ENCODE measurements at places on chromosomes 5 and 9. TPM values are rescaled to one million over a fixed set of nuclear protein-coding genes. Genes with fewer than 3 reads are reported as not detected.

DNA sequence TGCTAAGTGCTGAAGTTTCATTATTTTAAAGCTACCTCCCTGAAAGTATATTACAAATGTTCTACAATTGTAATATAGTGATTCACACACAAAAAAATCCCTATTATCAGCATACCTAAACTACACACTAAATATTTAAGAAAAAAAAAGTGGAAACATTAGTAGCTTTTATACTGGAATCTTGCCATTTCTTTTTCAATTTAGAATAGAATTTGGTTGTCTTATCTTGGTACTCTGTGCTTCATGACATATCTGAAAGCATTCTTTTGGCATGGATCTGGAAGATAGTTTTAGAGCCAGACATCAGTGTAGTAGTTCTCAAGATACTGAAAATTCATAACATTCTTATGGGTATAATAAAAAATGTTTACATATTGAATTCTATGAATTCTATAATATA lies 35.0 kb downstream of the SLC1A3 start:
- no peak for DNase-seq

GRCh38 chr5:87069974-87070608 lies 197.6 kb upstream of the RASA1 start:
- DNase-seq = peak; percentile 22

Gene ADAMTS16
- not detected for total RNA-seq

- no peak for DNase-seq
These were observed 34.1 kb downstream of the ACOT12 start for GRCh38 chr5:81359881-81360280.

DNA sequence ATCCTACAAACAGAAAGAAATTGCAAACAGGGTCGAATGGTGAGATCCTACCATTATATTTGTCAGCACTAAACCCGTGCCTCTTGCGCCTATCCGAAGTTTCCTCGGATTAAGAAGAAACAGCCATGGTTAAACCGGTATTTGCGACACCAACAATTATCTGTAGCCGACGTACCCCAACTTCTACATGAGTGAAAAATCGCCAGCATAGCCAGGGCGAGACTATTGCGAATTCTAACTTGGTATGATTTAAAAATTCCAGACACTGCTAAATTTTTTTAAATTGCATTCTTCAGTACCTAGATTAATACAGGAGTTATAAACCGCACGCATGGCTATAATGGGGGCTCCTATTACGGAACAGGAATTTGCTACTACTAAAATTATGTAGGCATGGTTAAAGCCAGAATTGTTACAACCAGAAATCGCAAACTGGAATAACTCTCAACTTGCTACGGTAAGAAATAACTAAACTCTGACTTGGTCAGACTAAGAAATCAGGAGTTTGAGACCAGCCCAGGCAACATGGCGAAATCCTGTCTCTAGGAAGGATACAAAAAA lies 25.3 kb upstream of the ANXA2R start:
- DNase-seq = no peak

DNA sequence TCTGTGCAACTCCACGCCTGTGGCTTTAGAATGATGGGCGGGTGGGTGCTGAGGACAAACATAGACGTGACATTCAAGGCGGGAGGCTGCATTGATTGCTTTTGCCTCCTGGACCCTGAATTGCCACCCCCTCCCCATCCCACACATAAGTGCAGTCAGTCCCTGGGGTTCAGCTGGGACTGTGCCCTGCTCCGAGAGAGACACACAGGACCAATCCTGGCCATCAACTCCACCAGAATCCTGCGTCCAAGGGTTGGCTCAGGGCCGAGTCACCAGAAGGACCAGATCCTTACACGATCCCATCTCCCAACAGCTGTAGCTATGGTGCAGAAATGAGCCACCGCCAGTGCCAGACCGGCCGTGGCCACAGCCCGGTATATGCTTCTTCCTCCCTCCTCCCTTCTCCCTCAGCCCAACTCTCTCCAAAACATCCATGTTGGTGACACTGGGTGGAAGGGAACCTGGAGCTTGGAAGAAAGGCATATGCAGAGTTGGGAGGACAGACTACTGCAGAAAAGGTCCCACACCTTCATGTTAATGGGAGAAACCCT lies 27.4 kb downstream of the IRX2 start:
- DNase-seq = no peak

- DNase-seq = no peak
These were observed 24.4 kb downstream of the FBLL1 start for GRCh38 chr5:168553377-168554130.

DNA sequence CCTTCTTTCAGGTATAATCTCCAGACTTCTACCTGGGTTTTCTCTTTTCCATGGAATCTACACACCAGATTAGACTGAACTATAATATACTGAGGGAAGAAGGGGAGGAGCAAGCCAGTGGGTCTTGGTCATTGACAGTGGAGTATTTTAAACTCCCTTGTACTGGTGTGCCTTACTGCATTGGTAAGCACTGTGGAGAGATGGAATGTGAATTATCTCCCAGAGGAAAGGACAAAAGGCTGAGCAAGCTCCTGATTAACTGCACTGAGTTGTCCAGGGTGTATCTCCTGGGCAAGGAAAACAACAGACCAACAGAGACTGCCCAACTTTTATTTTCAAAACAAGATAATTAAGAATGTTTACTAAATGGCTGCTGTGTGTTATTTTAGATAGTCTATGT lies 29.8 kb upstream of the SLCO6A1 start:
- DNase-seq = no peak

DNA sequence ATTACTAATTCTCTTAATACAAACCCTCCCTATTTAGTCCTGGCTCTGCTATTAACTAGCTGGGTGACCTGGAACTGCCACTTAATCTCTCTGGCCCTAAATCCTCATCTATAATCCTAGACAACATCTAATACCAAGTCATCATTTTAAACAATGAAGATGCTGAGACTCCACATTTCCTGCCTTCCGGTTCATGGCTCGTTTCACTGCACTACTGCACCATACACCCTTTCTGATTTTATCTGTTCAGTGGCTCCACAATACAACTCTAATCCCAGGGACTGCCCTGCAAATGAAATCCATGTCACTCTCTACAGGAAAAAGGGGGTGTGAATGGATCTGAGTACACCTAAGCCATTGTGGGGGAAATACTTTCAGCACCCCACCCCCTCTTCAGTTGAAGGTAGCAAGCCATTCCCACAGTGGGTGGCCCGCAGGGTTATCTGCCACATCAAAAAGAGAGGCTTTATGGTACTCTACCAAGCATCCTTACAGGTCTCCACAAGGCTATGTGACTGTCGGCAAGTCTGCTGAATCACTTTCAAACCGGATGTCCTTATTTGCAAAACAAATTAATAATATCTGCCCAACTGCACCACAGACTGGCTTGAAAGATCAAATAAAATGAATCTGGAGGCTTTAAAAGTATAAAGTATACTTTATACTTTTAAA lies 89.5 kb downstream of the EPB41L4A start:
- no peak for DNase-seq

DNA sequence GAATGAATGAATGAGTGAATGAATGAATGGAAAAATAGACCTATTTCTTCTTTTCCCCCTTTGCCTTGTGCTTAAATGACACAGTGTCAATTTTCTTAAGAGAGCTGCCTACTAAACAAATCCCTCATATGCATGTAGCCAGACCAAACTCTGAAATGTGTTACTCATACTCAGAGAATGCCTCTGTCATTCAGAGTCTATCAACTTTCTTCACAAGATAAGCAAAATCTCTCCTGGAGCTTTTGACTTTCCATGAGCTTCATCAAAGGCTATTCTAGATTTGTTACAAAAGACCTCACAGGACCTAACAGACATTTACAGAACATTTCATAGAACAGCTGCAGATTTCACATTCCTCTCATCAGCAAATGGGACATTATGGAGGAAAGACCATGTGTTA lies 275.7 kb upstream of the MSX2 start:
- DNase-seq = no peak

- DNase-seq = no peak
These were observed 2.6 kb downstream of the PKD2L2 start for GRCh38 chr5:137891849-137892248.

Gene CDC20B
- not detected for total RNA-seq

- peak; percentile 76 for DNase-seq
These were observed 22.8 kb downstream of the SMIM3 start for GRCh38 chr5:150801117-150801927.

DNA sequence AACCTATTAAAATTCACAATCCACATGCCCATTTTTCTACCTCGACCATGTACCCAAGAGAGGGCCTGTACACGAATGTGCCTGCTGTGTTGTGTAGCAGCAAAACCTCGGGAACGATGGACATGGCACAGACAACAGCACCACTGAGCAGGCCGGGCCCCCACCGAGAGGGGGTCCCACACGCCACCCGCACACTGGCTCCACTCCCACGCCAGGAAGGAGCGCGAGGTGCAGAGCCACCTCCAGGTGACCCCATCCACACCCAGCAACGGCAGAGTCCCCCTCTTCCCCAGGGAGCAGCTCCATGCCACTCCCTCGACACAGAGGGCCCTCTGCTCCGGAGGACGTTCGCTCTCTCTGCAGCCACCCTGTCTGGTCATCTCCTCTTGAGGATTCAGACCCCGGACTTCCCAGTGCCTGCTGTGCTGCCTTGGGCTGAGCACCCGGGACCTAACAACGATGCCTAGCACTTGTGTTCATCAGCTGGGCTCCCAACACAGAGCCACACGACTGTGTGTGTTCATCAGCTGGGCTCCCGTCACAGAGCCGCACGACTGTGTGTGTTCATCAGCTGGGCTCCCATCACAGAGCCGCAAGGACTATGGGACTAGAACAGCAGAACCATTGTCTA lies 25.3 kb upstream of the ADAMTS2 start:
- peak; percentile 29 for DNase-seq

- DNase-seq = no peak
These were observed 89.4 kb downstream of the SNX18 start for GRCh38 chr5:54607006-54607405.

Gene PTPN3
- total RNA-seq = 12.4 TPM

DNA sequence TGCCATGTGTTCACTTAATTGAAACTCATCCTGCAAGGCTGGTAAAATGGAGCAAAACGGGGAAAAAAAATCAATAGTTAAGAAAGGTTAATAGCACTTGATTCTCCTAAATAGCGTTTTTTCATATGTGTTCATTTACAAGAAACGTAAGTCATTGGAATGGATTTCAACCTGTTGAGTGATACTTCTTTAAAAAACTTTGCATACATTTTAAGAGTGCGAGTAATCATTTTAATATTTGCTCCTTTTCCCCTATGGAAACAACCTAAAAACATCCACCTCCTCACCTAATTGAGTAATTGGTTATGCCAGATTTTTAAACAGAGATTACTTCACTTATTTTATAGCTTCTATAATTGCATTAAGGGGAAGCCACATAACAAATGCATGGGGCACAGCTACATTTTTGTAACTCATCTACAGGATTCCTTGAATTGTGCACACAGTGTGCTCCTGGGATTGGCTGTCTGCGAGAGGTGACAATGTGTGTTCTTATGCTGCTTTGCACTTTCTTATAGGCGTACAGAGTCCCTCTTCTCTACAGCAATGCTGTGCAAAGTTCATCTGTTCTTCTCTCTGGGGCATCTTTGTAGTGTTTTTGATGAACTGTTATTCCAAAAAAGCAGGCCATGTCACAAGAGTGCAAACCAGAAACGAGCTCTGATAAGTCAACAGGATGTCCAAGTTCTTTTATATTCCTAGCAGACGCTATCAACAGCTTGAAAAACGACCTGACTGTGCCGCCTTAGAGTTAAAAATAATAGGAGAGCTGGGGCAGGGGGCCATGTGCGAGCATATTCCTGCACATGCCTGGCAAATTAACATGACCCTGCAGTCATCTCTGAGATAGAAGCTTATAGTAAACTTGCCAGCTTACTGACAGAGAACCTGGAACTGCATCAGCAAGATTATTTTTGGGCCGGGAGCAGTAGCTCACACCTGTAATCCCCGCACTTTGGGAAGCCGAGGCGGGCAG lies 117.9 kb downstream of the GOLPH3 start:
- no peak for DNase-seq

- peak; percentile 47 for DNase-seq
These were observed 351.1 kb upstream of the RIOK2 start for GRCh38 chr5:97534166-97534565.

Gene TRPM3
- not detected for total RNA-seq

GRCh38 chr5:84279234-84279633 lies 105.4 kb downstream of the EDIL3 start:
- no peak for DNase-seq

Gene PDE8B
- total RNA-seq = 1.9 TPM

- DNase-seq = no peak
These were observed 1.9 kb upstream of the DAP start for GRCh38 chr5:10762776-10763500.

- DNase-seq = no peak
These were observed 21.3 kb downstream of the MSANTD3 start for GRCh38 chr9:100448266-100448665.

DNA sequence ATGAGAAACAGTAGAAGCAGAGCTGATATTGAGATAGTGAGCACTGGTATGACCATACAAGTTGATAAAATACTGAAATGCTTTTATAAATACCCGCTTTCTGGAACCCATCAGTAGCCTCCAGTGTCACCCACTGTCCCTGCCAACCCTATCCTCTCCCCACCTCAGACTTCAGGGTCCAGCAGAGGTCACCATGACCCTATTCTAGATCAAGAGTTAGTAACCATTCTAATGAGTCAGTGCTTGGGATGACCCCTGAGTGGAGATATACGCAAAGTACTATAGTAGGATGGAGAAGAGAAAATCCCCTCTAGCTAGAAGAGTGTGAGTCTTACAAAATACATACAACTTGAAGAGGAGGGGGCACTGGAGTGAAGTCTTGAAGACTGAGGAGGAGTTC lies 297.9 kb upstream of the BRINP1 start:
- no peak for DNase-seq

DNA sequence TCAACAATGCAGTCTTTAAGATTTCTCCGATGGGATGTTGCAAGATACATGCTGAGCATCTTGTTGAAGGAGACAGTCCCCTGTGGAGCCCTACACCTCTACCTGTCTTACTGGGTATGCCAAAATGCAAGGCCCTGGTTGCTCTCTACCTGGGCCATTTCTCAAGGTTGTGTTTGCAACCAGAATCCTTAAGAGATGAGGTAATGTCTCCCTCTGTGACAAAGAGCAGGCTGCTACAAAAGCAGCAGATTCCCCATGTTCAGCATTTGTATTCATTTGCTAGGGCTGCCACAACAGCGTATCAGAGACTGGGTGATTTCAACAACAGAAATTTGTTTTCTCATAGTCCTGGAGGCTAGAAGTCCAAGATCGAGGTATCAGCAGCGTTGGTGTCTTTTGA lies 138.4 kb upstream of the RPS23 start:
- DNase-seq = no peak

DNA sequence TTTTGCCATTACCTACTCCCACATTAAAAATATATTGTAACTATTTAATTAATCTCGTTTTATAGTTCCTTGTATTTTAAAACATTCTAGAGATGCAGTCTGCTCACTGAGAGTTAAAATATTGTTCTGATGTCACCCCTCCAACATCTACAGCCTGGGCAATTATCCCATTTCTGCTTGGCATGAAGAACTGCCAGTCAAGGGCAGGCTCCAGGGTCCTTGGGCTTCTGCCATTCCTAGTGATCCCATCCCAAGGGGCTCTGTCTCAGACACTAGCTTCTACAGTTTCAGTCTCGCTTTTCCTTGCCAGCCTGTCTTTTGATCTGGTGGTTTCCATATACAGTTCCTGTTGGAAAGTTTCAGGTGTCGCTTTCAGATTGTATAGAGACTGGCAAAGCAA lies 287.2 kb downstream of the TMEM232 start:
- DNase-seq = no peak

GRCh38 chr5:33576726-33577590 lies 136.2 kb downstream of the TARS1 start:
- DNase-seq = no peak

Gene CTNNA1
- total RNA-seq = 392 TPM
